ENCODE measurements at places on chromosomes 7 and 10. TPM values are rescaled to one million over a fixed set of nuclear protein-coding genes. Genes with fewer than 3 reads are reported as not detected.

DNA sequence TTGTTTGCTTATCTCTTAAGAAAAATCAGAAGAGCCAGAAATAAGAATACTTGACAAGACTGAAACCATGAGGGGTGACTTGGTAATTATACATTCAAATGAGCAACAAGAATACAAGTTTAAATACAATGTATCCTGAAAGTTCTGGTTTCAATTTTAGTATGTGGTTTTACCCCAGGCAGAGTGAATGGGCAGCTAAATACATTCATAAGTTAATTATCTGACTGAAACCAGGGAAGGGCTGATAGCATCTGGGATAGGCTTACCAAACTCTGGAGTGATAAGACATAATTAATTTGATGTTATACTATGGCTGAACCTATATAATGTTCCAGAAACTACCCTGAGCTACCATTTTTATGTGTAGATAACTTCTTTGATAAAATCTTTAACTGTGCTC, 252.2 kb upstream of the PLXNA4 start:
- no peak for DNase-seq

- DNase-seq, result no peak
These were observed 7.0 kb downstream of the MRPL43 start for GRCh38 chr10:100980311-100980710.

- DNase-seq, result no peak
These were observed 67.8 kb upstream of the SDK1 start for GRCh38 chr7:3233301-3233700.

GRCh38 chr7:96273716-96274115, 48.2 kb downstream of the SLC25A13 start:
- DNase-seq, result no peak

STEAP2 gene
- 1.6 TPM for total RNA-seq

Data from neural crest cell (in vitro differentiated cells).